Endodermal cell (in vitro differentiated cells): ENCODE measurements at places on chromosomes 6 and 20. TPM values are rescaled to one million over a fixed set of nuclear protein-coding genes. Genes with fewer than 3 reads are reported as not detected.

PSORS1C2 gene
- not detected in 3 replicates for total RNA-seq

BPIFA1 gene
- 1.4 and 2.3 TPM in 2 replicates for total RNA-seq

CST5 gene
- total RNA-seq, result not detected in 2 replicates

OR2J3 gene
- total RNA-seq, result not detected in 2 replicates

GRCh38 chr6:77883851-77884250 lies 231.0 kb downstream of the MEI4 start:
- no peak for DNase-seq

- no peak for DNase-seq
Observed at GRCh38 chr6:134249759-134250602, 67.9 kb downstream of the SGK1 start.

GRCh38 chr20:5172167-5172601 lies 45.4 kb downstream of the CDS2 start:
- no peak for DNase-seq

DNA sequence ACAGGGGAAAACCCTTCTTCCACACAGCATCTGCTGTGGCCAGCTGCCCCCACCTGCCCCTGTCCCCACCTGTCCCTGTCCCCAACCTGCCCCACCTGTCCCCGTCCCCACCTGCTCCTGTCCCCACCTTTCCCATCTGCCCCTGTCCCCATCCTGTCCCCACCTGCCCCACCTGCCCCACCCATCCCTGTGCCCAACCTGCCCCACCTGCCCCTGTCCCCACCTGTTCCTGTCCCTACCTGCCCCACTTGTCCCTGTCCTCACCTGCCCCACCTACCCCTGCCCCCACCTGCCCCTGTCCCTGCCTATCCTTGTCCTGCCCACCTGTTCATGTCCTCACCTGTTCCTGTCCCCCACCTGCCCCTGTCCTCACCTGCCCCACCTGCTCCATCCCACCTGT lies 6.4 kb upstream of the MYT1 start:
- no peak for DNase-seq

DNA sequence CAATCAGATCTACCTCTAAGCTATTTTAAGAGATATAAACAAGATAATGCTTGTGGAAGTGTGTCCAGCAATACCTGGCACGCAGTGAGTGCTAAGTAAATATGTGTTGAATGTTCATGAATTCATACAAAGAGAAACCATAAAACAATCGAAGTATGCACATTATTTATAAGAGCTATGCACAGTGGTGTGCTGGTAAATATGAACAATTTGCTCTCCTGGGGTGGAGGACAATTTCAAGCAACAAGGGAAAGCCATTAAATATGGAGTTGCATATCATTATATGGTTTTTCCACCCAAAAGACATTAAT lies 526.6 kb upstream of the MARCKS start:
- no peak for DNase-seq

DNA sequence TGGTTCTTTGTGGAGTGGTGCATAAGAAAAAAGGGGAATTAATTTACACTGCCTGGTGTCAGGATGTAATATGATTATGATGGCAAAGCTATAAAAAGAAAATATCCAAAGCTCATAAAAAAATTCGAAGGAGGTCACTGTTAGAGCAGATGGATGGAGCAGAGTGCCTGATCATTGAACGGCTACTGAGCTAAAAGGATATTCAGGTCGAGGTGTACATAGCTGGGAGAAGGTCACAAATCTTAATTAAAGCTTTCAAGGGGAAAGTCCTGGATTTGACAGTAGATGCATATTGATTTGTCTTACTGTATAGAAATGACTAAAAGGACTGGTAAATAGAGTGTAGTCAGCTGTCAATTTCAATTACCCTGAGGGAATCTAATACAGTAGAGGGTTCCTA lies 84.4 kb downstream of the PKIB start:
- no peak for DNase-seq

GRCh38 chr6:34656378-34657036 lies 40.1 kb downstream of the ILRUN start:
- no peak for DNase-seq

GRCh38 chr6:166446567-166447065 lies 63.9 kb upstream of the MPC1 start:
- peak; percentile 66 for DNase-seq

DNA sequence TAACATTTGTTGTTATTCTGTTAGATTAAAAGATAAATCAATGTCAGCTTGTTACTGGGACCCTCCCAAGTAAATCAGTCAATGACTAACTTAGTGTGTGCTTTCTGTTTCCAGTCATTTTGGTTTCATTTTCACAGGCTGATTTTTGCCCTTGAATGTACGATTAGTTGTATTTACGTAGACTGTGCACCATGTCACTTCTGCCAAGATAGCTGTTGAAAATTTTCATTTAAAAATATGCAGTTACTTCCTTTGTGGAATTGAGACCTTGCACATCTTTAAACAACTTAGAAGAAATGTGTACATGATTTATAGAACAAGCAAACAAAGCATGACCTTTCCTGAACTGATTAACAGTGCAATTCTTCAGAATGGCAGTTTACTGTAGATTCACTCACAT lies 944.8 kb upstream of the CITED2 start:
- no peak for DNase-seq
